ENCODE measurements at places on chromosomes 5 and 9.

- no peak overlapping the region for H3K4me3 ChIP-seq
- no peak for DNase-seq
- H3K4me1 ChIP-seq, result peaks cover 9% of the 10 kb centered on the region
- no peaks in the 10 kb centered on the region for H3K36me3 ChIP-seq
These were observed 651.3 kb upstream of the MEF2C start for GRCh38 chr5:89534331-89534730.

- H3K4me1 ChIP-seq, result peaks cover 32% of the 10 kb centered on the region
- peaks cover 3% of the 10 kb centered on the region for H3K36me3 ChIP-seq
- H3K4me3 ChIP-seq, result no peak overlapping the region
- H3K27me3 ChIP-seq, result peaks cover 8% of the 10 kb centered on the region
These were observed 25.3 kb downstream of the CAMSAP1 start for GRCh38 chr9:135882011-135882410.

DNA sequence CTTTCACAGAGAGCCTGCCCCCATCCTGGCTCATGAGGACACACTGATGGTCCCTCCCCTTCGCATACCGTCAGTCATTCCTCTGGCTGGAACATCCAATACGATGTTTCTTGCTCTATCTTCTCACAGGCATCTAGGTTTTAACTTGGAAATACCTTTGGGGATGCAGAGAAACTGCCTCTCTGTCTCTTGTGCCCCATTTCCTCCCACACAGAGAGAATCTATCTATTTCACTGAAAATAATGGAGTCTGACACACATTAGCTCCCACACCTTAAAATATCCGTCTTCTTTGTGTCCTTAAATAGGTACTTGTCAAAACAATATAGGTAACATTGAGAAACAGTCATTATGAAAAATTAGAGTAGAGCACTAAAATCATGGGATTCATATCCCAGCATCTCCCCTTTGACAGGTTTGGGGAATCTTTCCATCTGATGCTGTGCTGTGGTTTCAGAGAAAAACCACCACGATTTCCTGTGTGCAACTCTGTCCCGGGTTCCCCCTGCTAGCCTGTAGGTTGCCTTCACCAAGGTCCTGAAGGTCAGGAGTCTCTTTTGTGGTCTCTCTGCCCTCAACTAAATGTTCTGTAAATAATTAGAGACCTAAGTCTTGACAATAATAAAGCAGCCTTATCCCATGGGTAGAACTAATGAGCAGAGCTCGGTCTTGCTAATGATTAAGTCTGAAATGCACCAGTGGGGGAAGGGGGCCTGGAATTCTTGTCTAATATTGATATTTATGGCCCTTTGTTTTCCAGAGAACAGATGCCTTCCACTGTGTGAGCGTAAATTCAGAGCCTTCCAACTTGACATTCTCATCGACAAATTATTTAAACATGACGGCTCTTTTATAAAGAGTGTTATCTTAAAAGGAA, 371.0 kb downstream of the ICE1 start:
- no peak for DNase-seq
- no peaks in the 10 kb centered on the region for H3K4me1 ChIP-seq
- no peaks in the 10 kb centered on the region for H3K36me3 ChIP-seq
- H3K27me3 ChIP-seq, result peaks cover 2% of the 10 kb centered on the region
- no peak overlapping the region for H3K4me3 ChIP-seq

DNA sequence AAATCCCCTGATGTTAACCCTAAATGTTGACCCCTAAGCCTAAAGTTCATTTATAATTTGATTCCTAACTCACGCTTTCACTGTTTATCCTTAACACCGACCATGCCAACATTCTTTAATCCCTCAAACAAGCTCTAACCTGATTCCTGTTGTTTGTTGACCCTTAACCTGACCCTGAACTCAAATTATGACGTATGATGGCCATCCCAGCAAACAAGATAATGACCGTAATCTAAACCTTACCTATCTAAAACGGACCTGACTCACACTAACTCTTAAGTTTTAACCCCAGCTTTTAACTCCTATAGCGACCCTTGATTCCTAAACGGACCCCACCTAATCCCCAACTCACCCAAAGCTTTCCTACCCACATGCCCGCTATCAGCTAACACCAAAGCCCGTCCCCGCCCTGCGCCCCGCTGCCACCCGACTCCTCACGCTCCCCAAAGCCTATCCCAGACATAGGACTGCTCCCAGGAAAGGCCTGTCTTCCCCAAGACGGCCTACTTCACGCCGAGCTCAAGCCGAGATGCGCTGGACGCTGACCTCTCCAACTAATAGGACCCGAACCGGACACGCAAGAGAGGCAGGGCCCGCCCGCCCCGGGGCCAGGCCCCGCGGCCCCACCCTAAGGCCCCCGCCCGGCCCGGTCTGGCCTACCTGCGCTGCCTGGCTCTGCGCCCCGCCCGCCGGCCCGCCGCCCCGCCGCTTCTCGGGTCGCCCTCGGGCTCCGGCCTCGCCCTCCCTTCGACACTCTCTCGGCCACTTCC, 395 bp downstream of the TLN1 start:
- peaks cover 23% of the 10 kb centered on the region for H3K36me3 ChIP-seq
- H3K4me1 ChIP-seq, result peaks cover 20% of the 10 kb centered on the region
- peak overlapping the region; percentile 59 for H3K27ac ChIP-seq
- no peak for DNase-seq
- peak overlapping the region; percentile 92 for H3K4me3 ChIP-seq

- no peaks in the 10 kb centered on the region for H3K27me3 ChIP-seq
- H3K27ac ChIP-seq, result no peak overlapping the region
- H3K4me1 ChIP-seq, result peaks cover 6% of the 10 kb centered on the region
- DNase-seq, result no peak
- H3K4me3 ChIP-seq, result no peak overlapping the region
- no peaks in the 10 kb centered on the region for H3K36me3 ChIP-seq
These were observed 10.4 kb downstream of the PLPP7 start for GRCh38 chr9:131299961-131300347.

DNA sequence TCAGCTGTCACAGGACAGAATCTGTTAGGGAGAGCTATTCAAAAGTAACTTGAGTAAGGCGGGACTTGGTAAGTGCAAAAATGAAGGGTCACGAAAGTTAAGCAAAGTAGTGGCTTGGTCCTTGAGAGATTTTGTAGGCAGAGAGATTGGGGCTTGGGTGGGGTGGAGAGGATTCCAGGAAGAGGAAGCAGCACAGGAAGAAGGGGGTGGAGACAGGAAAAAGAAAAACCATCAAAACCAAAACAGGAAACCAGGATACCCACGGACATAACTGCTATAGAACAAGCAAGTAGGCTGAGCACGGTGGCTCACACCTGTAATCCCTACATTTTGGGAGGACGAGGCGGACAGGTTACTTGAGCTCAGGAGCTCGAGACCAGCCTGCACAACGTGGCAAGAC, 3.7 kb downstream of the ROPN1L start:
- H3K4me1 ChIP-seq, result peaks cover 41% of the 10 kb centered on the region
- DNase-seq, result no peak
- H3K27ac ChIP-seq, result peak overlapping the region; percentile 76
- peak overlapping the region; percentile 20 for H3K4me3 ChIP-seq
- peaks cover 11% of the 10 kb centered on the region for H3K27me3 ChIP-seq
- peaks cover 6% of the 10 kb centered on the region for H3K36me3 ChIP-seq

GRCh38 chr9:4844056-4844838, 51.5 kb downstream of the RCL1 start:
- no peak overlapping the region for H3K4me3 ChIP-seq
- DNase-seq, result peak; percentile 12
- H3K27me3 ChIP-seq, result no peaks in the 10 kb centered on the region
- H3K27ac ChIP-seq, result peak overlapping the region; percentile 46
- H3K36me3 ChIP-seq, result peaks cover 3% of the 10 kb centered on the region
- peaks cover 10% of the 10 kb centered on the region for H3K4me1 ChIP-seq

GRCh38 chr9:93024986-93025630, 33.4 kb upstream of the SUSD3 start:
- DNase-seq, result no peak
- H3K36me3 ChIP-seq, result no peaks in the 10 kb centered on the region
- peaks cover 7% of the 10 kb centered on the region for H3K4me1 ChIP-seq
- no peak overlapping the region for H3K27ac ChIP-seq

- no peaks in the 10 kb centered on the region for H3K36me3 ChIP-seq
- no peaks in the 10 kb centered on the region for H3K27me3 ChIP-seq
- no peaks in the 10 kb centered on the region for H3K4me1 ChIP-seq
- H3K4me3 ChIP-seq, result no peak overlapping the region
- no peak for DNase-seq
- H3K27ac ChIP-seq, result no peak overlapping the region
These were observed 258.7 kb downstream of the SPATA31D1 start for GRCh38 chr9:82247318-82247717.

DNA sequence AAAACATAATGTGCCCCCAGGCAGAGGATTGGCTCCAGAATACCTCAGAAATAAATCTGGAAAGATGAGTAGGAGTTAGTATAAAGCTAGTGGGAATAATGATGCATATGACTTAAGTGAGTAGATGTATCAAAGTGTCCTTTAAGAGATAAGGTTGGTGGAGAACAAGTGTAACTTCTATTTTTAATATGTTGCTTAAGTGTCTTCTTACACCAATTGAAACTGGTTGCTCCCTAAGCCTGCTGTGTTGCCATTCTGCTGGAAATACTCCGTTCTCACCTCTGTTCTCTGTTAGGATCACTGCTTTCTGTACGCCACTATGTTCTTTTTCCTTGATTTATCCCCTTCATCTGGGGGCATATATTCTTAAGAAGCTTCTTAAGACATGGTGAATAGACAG, 286.4 kb downstream of the TMEM232 start:
- no peak overlapping the region for H3K27ac ChIP-seq
- DNase-seq, result no peak
- peaks cover 6% of the 10 kb centered on the region for H3K4me1 ChIP-seq
- no peak overlapping the region for H3K4me3 ChIP-seq

DNA sequence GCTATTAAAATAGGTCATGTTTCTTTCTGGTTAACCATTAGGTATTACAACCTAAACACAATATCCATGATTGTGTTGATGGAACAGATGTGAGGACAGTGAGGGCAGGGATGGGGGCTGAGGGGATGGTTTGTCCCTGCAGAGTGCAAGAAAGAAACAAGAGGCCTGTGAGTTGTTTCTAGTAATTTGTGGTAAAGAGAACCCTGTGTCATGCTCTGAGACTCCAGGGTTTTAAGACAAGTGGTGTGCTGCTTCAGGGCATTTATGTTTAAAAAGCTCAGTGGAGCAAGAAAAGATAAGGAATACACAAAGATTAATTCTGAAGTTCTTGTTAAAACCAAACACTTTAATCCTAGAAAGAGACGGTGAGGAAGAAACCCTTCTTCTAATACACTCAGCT, 656.5 kb downstream of the TLE1 start:
- DNase-seq, result no peak
- no peak overlapping the region for H3K27ac ChIP-seq
- H3K27me3 ChIP-seq, result peaks cover 2% of the 10 kb centered on the region
- no peak overlapping the region for H3K4me3 ChIP-seq
- H3K4me1 ChIP-seq, result no peaks in the 10 kb centered on the region

DNA sequence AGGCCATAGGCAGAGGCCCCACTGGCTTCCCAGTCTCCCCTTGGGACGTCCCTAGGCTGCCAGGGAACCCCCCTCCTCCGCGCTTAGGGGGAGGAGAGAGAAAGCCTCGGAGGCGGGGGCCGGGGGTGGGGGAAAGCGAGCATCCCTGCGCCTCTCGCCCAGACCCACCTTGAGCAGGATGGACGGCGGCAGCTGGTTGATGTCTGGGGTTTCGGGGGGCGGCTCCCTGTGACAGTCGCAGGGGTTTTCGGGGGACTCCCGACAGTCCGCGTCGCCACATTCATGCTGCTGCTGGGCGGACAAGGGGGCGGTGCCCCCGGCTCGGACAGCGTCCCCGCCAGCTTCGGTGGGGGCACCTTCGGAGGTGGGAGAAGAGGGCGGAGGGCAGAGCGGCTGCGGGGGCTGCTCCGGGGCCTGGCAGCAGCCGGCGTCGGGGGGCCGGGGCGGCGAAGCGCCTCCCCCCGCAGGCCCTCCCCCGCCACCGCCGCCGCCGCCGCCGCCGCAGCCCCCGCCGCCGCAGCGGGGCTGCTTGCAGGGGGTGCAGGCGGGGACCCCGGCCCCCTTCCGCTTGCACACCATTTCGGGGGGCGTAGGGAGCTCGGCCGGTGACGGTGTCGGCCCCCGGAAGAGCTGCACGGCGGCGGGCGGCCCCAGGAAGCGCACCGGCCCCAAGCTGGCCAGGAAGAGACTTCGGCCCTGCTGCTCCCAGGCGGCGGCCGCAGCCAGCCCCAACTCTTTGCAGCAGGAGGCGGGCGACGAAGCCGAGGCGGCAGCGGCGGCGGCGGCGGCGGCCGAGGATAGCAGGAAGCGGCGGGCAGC, 1.2 kb downstream of the FBXL17 start:
- peaks cover 17% of the 10 kb centered on the region for H3K4me1 ChIP-seq
- peak overlapping the region; percentile 91 for H3K4me3 ChIP-seq
- H3K27me3 ChIP-seq, result peaks cover 12% of the 10 kb centered on the region
- H3K27ac ChIP-seq, result no peak overlapping the region

DNA sequence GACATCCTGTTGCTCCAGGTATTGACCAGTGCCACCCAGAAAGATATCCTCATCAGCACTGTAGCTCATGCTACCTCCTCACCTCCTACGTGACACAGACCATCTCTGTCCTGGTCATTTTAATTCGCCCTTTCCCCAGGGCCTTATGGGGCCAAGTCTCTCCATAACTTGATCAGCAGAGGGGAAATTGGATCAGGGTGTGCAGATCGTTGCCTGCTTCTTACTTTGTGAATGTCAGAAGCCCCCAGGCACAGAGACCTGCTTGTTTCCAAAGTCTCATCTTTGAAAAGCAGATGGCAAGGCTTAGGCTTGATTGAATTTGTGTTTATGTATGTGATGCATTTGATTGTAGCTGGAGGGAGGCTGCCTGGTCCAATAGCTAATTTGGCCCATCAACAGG, 8.8 kb upstream of the DBH start:
- peaks cover 12% of the 10 kb centered on the region for H3K36me3 ChIP-seq
- no peaks in the 10 kb centered on the region for H3K4me1 ChIP-seq
- no peak overlapping the region for H3K4me3 ChIP-seq
- no peak overlapping the region for H3K27ac ChIP-seq
- H3K27me3 ChIP-seq, result peaks cover 5% of the 10 kb centered on the region

GRCh38 chr9:120937596-120937995, 11.0 kb upstream of the TRAF1 start:
- H3K27me3 ChIP-seq, result no peaks in the 10 kb centered on the region
- no peaks in the 10 kb centered on the region for H3K36me3 ChIP-seq
- H3K27ac ChIP-seq, result no peak overlapping the region
- no peak overlapping the region for H3K4me3 ChIP-seq

- no peaks in the 10 kb centered on the region for H3K27me3 ChIP-seq
- H3K27ac ChIP-seq, result no peak overlapping the region
- H3K4me3 ChIP-seq, result no peak overlapping the region
- peak; percentile 6 for DNase-seq
These were observed 1062.6 kb downstream of the NR2F1-AS1 start for GRCh38 chr5:92518318-92518904.

- H3K4me1 ChIP-seq, result no peaks in the 10 kb centered on the region
- no peak for DNase-seq
- no peak overlapping the region for H3K27ac ChIP-seq
- peaks cover 4% of the 10 kb centered on the region for H3K27me3 ChIP-seq
- no peak overlapping the region for H3K4me3 ChIP-seq
These were observed 276.8 kb downstream of the ADAMTS6 start for GRCh38 chr5:65204966-65205365.

DNA sequence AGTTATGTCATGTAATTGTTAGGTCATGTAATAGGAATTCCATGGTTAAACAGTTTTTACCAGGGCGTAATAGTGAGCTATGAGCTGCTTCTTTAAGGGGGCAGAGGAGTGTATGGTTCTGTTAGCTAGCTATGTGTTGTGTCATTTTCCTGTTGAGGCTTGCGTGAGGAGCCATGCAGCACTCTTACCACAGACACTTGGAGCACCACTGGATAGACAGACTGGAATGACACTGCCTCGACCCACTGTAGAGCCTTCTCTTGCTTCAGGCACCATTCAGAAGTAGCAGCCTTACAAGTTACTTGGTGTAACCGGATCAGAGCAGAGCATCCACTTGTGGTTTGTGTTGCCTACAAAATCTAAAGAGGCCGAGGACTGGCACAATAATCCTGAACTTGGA, 28.3 kb upstream of the STOM start:
- H3K27ac ChIP-seq, result no peak overlapping the region
- H3K4me1 ChIP-seq, result peaks cover 13% of the 10 kb centered on the region
- no peak overlapping the region for H3K4me3 ChIP-seq
- DNase-seq, result no peak
